ENCODE measurements at places on chromosomes 5 and 9.

- DNase-seq: no peak
Measured at GRCh38 chr9:23557689-23558088, 268.4 kb downstream of the ELAVL2 start.

GRCh38 chr9:108300306-108301287, 555.2 kb downstream of the ACTL7B start:
- DNase-seq: no peak

DNA sequence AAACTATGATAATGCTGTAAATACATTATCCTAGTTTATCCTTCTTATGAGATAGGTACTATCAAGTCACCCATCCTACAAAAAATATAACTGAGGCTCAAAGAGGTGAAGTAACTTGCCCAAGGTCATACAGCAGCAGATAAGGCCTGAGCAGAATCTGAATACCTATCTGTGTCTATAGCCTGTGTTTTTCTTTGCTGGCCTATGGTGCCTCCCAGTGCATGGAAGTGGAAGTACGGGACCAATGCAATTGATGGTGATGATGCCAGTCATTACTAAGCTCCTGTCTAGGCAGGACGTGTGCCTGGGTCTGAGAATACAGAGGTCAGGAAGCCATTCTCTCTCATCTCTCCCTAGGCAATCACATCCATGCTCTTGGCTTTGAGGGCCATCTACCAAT, 67.8 kb downstream of the FAT2 start:
- DNase-seq: no peak

DNA sequence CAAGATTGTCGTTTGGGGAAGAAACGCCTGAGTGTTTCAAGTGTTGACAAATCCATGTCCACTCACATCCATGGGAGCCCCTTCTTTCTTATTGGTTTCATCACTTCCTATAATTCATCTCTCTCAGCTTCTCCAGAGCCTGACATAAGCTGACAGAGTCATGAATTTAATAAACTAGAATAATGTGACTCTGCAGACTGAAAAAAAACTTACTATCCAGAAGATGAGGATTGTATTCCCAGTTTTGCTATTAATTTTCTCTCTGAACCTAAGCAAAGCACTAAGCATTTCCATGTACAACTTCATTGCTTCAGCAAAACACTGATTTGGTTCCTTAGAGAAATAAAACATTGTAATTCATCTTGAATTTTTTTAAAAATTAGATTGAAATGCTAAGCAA, 691.8 kb downstream of the MTRR start:
- no peak for DNase-seq

GRCh38 chr5:43192558-43193180, 644 bp downstream of the NIM1K start:
- no peak for DNase-seq

DNA sequence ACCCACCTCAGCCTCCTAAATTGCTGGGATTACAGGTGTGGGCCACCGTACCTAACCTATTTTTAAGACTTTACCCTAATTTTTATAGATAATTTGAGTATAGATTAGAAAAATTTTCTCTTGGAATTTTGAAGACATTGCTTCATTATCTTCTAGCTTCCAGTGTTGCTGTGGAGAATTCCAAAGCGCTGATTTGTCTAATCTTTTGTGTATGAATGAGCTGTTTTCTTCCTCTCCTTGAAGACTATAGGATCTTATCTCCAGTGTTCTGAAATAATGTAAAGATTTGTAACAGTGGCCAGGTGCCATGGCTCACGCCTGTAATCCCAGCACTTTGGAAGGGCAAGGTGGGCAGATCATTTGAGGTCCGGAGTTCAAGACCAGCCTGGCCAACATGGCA, 5.7 kb upstream of the SNX24 start:
- no peak for DNase-seq

Data from NCI-H774 (cell line).